ENCODE measurements at places on chromosomes 3 and 15.

DNA sequence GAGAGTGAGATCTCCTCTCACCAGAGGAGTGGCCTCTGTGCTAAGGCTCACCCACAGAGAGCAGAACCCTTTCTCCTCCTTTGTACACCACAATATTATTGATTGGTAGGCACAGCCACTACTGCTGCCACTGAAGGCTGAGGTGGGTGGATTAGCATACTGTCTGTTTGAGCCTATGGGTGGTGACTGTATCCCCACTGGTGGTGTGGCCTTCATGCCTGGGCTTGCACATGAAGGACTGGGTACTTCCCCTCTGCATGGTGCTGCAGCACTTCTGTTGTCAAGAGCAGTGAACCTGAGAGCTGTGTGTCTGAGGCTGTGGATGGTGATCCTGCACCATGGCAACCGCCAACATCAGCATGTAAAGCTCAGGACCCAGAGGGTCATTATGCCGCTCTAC, 35.7 kb upstream of the NECTIN3 start:
- DNase-seq: no peak

DNA sequence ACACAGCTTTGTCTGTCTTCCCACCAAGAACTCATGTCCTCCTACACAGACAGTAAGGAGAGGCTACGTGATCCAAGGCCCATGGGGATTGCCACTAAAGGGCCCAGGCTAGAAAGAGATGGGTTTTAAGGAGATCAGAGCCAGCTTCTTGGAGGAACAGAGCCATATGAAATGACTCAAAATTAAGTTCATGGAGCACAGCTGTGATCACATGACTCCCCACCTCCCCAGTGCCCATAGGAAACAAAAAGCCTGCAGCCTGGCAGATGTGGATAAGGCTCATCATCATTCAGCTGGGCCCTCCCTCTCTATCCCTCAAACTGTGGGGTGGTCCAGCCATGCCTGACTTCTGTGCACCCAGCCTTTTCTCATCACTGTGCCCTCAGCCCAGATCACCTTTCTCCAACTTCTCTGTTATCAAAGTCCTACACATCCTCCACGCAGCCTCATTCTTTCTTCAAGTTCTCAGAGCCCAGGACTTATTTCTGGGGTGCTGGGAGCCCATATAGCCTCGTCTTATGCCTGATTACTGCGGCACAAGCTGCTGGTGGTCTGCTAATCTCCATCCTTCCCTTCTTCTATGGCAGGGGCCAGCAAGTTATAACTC, 137.6 kb downstream of the SMAD6 start:
- no peak for DNase-seq

DNA sequence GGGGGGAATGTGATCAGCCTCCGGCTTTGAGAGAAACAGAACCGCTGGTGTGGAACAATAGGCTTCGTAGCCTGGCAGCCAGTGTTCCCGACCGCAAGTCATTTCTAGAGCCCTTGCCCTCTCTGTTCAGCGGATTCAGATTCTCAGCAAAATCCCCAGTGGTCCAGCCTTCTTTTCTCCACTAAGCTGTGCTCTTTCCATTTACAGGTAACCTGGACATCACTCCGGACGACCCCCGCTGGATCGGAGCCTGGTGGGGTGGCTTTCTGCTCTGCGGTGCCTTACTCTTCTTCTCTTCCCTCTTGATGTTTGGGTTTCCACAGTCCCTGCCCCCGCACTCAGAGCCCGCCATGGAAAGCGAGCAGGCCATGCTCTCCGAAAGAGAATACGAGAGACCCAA, 250.6 kb downstream of the SLCO3A1 start:
- DNase-seq: no peak

- no peak for DNase-seq
Measured at GRCh38 chr3:175443682-175444081, 584.5 kb downstream of the NAALADL2 start.

DNA sequence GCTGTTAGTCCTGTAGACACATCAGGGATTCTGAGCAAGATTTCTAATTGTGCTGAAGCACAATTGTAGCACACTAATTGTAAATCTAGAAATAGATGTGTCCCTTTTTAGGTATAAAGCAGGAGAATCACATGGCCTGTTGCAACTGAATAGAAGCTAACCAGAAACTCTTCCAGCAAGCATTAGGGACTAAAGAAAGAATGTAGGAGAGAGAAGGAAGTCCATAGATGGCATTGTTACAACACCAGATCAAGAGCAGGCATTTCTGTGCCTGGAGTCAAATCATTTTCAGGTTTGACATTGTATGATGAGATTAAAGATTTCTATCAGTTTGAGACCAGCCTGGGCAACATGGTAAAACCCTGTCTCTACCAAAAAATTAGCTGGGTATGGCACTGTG, 27.4 kb downstream of the CALML4 start:
- DNase-seq: no peak

DNA sequence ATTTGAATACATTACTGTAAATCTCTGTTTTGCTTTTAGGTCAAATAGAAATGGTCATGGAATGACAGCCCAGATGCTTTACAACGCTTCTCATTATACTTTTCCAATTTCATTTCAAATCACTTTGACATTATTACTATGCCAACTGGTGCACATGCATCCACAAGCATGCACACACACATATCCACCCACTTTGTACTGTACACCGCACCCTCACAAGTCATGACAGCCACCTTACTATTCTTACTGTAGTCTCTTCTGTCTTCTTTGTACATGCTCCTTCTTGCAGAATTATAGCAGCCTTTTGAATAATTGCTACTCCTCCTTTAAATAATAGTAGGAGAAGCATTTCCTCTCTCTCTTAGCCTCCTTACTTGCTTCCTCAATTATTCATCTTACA, 1361.4 kb downstream of the ROBO1 start:
- DNase-seq: no peak

DNA sequence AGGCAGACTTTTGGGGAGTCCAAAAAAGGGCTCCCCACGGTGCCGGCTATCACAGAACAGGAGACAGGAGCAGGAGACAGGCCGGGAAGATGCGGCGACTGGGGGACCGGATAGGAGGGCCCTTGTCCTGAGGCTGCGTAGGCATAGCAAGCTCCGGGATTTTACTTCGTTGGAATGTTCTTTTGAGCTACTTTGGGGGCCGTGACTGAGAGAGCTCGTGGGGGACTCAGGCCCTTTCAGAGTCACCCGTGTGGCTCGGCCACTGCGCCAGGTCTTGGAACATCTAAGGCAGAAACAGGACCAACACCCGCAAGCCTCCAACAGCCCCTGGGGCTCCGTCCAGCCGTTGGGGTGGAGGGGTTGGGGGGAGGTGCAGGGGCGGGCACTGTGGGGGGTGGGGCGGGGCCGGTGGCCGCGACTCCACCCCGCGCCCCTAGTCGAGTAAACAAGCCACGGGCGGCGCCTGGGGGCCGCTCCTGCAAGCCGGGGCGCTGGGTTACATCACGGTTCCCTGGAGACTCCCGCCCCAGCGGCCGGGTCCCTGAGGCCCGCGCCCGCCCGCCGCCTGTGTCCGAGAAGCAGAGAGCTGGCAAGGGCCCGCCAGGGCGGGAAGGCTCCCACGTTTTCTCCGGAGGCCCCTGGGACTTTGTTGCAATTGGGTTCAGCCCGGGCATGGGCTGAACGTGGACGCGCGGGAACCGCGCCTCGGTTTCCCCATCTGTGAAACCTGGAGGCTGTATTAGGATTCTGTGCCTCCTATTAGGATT, 23.3 kb upstream of the C15orf39 start:
- peak; percentile 73 for DNase-seq

Data from Caco-2 (cell line).